ENCODE measurements at places on chromosomes 7 and 10.

- DNase-seq = no peak
Observed at GRCh38 chr7:102889851-102890250, 22.9 kb upstream of the LRRC17 start.

DNA sequence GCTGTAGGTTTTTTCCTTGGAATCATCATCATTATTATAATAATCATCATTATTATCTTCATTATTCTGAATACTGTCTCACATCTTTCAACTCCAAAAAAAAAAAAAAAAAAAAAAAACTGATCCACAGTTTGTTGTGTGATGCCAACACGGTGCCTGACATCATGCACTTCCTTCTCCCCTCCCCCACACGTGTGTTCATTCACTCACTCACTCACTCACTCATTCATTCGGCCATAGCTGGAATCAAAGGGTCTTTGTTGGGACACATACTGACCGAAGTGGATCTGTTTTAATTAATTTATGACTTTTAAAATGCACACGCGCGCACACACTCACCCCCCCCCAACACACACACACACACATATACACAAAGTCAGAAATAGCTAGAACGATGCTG, 177.8 kb downstream of the PIP4K2A start:
- DNase-seq = no peak

DNA sequence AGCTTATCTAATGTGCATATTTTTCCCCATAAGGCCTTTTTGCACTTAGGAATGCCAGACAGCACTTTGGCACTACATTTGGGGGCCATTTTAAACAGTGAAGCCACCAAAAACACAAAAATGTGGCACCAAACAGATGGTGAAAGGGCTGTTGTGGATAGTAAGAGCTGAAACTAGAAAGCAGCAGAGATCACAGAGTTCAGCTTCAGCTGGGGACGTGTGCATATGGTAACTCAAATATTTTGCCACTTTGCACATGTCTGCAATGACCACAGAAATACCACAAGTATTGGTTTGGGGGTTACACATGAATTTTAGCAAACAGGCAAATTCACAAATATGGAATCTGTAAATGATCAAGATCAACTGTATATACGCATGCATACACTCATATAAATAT, 72.8 kb downstream of the PODXL start:
- no peak for DNase-seq

DNA sequence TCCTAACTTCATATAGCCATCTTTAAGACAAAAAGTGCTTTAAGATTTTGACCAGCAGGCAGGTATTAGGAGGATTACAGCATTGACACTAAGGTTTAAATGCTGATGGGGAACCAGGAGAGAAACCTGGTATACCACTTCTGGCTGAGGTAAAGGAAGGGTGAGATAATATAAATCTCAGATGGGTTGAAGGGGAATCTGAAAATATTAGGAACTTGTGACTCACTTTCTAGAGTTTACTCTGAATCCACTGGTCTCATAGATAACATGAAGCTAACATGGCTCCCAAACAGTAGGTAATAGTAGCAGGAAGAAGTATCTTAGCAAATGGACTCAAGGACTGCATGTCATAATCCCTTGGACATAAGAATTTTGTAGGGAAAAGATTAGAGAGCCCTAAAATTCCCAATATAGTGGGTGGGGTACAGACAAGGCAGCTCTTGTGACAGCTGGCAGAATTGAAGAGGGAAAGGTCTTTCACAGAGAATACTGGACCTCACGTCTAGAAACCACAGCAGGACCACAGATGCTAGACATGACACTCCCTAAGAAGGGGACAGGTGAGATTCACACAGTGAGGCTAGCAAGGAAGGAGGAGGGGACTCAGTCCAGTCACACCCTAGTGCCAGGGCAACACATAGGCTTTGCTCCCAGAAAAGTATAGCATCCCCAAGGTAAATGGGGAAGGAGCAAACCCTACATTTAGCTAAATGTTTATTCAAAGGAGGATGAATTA, 3.5 kb downstream of the PTTG1IP2 start:
- no peak for DNase-seq

Measured in fibroblast of skin of right quadriceps (primary cell).